Right hindlimb (tissue), 1 donor: ENCODE measurements at places on chromosomes 1 and 21.

DNA sequence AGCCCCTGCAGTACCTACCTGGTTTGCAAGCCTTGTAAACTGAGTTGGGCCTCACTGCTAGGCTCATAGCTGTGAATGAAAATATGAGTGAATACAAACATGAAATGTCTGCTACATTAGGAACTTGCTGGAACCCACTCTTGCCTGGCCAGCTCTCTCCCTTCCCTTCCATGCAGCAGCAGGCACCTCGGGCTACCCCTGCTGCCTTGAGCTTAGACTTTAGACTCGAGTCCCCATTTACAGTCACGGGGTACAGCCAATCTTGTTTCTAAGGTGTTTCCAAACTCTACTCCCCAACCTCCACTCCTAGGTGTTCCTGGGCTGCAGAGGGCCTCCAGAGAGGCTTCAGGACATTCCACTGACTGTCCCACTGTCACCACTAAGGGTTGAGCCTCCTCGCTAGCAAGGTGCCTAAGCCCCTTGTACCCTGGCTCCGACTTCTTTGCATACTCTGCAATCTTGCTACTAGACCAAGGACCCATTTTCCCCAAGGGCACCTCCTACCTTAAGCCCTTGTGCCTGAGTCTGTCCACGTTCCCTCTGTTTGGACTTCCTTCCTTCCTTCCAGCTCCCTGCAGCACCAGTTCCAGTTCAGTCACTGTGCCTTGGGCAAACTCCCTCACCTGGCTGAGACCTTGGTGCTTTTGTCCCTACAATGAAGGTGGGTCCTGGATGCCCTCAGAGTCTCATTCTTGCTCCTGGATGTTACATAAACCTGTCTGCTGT lies 36.9 kb downstream of the CDK18 start:
- DNase-seq = no peak

GRCh38 chr1:41980827-41981653 lies 62.3 kb upstream of the HIVEP3 start:
- no peak for DNase-seq

DNA sequence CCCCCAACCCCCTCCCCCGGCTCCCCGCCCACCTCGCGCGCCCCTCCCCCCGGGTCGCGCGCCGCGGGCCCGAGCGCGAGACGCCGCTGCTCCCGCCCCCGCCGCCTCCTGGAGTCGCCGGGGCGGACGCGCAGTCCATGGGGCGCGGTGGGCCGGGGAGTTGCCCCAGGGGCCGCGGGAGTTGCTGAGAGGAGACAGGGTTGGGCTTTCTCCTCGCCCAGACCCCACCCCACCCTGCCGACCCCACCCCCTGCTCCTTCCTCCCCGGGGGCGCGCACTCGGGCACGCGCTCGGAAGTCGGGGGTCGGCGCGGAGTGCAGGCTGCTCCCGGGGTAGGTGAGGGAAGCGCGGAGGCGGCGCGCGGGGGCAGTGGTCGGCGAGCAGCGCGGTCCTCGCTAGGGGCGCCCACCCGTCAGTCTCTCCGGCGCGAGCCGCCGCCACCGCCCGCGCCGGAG lies at the start of gene LAMC1:
LAMC1 (plus strand) TSS at position 275 of the 455 bp plus-strand sequence. CDS start 297 bp downstream, outside the sequence.
- peak; percentile 93 for DNase-seq

GRCh38 chr1:222266223-222267196 lies 281.4 kb downstream of the HHIPL2 start:
- no peak for DNase-seq

- no peak for DNase-seq
Observed at GRCh38 chr1:113442131-113442530, 51.8 kb downstream of the MAGI3 start.

DNA sequence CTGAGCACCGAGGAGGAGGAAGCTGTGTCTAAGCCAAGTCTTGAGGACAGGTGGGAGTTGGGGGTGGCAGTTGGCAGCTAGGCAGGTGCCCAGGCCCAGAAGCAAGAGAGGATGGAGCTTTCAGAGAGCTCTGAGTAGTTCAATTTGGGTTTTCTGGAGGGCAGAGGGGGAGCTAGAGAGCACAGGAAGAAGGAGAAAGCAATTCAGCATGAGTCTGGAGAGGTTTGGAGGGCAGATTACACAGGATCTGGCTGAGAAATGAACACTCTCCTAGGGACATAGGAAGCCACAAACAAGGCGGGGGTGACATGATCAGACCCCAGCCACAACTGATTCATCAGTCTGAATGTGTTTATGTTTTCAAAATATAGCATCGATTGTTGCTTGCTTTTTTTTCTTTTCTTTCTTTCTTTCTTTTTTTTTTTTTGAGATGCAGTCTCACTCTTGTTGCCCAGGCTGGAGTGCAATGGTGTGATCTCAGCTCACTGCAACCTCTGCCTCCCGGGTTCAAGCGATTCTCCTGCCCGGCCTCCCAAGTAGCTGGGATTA lies 23.8 kb downstream of the PTPRF start:
- no peak for DNase-seq

DNA sequence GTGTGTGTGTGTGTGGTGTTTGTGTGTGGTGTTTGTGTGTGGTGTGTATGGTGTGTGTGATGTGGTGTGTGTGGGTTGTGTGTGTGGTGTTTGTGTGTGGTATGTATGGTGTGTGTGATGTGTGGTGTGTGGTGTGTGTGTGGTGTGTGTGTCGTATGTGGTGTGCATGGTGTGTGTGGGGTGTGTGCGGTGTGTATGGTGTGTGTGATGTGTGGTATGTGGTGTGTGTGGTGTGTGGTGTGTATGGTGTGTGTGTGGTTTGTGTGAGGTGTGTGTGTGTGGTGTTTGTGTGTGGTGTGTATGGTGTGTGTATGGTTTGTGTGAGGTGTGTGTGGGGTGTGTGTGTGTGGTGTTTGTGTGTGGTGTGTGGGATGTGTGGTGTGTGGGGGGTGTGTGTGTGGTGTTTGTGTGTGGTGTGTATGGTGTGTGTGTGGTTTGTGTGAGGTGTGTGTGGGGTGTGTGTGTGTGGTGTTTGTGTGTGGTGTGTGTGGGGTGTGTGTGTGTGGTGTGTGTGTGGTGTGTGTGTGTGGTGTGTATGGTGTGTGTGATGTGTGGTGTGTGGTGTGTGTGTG lies 106.2 kb upstream of the ADAR start:
- no peak for DNase-seq

DNA sequence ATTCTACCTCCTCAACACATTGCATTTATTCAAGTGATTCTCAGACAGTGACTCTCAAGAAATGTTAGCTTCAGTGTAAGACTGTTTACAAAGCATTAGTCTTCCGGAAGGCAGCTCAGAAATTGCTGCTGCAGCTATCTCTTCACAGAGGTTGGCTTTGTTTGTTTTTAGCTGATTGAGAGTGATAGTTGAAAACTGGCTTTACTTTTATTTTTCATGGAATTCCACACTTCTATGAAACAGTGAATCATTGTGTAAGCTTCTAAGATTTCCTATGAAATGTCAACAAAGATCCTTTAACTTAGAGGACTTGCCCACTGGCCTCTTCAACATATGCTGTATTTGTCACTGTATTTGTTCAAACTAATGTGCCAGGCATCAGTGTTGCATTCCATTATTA lies 121.3 kb downstream of the TNNI3K start:
- DNase-seq = no peak

DNA sequence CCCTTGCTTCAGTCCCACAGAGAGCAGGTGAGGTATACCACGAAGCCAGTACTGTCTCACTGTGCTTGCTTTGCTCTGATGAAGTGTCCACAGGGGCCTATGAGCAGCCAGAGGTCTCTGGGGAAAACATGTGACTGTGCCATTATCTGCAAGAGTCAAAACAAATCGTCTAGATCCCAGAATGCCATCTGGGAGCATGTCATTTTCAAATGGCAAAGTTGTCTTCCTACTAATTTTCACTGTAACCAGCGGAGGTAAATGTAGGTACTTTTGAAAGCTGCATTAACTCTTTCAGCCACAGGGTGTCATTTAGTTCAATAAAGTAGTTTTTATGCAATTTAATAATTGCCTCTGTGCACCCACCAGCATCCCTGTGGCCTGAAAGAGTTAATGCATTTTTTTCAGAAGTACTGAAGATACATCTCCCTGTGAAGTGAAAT lies 173.6 kb upstream of the SGIP1 start:
- DNase-seq = no peak

GRCh38 chr21:14526199-14526598 lies 19.9 kb downstream of the SAMSN1 start:
- DNase-seq = no peak

- DNase-seq = no peak
Observed at GRCh38 chr21:44461005-44461404, 5.7 kb downstream of the LRRC3 start.

GRCh38 chr1:203839081-203839480 lies 22.3 kb upstream of the SNRPE start:
- peak; percentile 21 for DNase-seq

DNA sequence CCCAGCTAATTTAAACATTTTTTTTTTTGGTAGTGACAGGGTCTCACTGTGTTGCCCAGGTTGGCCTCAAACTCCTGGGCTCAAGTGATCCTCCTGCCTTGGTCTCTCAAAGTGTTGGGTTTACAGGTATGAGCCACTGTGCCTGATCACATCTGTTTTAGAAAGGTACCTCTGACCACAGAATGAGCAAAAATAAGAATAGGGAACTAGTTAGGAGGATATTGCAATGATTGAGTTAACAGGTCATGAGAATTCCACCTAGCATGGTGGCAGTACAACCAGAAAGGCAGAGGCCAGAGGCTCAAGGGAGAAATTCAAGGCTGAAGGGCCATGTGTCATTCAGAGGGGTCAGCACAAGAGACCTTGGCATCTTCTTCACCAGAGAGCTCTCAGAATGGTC lies 49.6 kb downstream of the ELAPOR1 start:
- DNase-seq = no peak

DNA sequence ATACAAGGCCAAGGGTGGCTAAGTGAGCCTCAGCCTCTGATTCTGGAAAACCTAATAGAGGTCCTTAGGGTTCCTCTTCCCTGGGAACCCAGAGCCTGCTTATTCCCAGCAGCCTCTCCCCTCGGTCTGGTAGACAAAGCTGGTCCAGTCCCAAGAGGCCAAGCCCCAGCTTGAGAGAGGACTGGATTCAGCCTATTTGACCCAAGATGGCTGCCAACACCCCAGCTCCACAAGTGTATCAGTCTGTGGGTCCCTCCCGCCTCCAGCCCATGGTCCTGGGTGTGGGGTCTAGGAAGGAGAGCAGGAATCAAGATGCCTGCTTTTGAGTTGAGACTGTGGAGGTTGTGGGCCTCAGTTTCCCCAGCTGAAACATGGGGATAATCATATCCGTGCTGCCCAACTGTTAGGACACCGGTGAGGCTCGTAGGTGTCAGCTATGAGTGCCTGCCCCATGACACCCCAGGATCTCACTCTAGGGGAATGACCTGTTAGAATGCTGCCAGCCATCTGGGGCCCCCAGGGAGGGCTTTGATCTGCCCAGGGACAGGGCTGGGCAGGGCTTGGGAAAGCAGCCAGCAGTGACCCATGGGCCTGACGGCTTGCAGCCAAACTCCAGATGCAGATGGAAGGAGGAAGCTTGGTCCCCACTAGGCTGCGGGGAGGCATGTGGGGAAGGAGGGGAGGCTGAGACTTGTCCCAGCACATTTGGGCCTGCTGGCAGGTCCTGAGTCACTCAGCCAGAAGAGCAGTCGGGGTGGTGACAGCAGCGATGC lies 45.4 kb downstream of the NUAK2 start:
- DNase-seq = no peak

DNA sequence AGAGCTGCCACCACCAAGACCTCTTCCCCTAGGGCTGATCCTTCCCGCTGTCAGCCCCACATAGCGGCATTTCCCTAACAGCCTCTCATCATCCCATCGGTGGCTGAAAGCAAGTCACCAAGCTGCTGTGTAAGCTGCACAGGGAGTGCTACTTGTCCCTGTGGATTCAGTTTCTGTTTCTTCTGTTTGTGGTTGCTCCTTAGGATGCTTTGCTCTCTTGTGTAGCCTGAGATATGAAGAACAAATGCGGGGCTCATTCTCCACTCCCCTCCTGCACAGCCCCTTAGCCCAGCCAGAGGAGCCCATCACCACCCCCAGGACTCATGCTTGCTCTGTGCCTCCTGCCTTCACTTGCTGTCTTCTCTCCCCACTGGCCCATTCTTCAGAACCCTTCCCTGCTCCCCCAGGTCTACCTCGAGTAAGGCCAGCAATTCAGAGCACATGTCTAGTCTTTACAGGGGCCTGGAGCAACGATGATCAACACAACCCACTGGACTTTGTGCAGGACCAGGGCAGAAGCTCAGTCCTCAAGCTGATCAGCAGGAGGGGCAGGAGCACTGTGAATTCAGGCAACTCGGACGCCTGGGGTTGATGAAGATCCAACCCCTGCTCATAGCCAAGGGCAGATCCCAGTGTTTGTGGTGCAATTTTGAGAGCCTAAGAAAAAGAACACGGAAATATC lies 82.6 kb upstream of the GALNT2 start:
- no peak for DNase-seq

- DNase-seq = no peak
Observed at GRCh38 chr1:206957639-206958038, 11.4 kb upstream of the PIGR start.

DNA sequence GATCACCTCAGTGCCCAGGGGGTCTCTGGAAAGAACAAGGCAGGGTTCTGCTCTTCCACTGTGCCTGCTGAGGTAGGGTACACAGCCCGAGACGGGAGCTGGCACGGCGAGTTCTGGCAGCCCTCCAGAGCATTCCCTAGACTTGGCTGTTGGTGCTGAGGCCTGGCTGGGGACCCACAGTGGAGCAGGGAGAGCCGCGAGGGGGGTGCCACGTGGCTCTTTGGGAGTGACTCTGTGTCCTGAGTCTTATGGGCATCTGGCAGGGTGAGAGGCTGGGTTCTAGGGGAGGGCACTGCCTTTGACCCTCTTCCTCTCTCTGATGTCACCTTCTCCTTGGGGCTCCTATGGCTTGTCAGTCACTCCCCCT lies 336.4 kb downstream of the CAMTA1 start:
- DNase-seq = no peak

- no peak for DNase-seq
Observed at GRCh38 chr1:36934061-36934460, 100.3 kb downstream of the GRIK3 start.

- no peak for DNase-seq
Observed at GRCh38 chr1:248111157-248111556, 16.2 kb downstream of the OR2L13 start.

GRCh38 chr1:52601991-52602855 lies at the start of gene GPX7:
Gene GPX7, plus strand, starts transcription at chr1:52602371. Its CDS starts 39 bp downstream, at chr1:52602410.
- peak; percentile 68 for DNase-seq

GRCh38 chr1:155137154-155137949 lies 1.7 kb downstream of the SLC50A1 start:
- DNase-seq = no peak

DNA sequence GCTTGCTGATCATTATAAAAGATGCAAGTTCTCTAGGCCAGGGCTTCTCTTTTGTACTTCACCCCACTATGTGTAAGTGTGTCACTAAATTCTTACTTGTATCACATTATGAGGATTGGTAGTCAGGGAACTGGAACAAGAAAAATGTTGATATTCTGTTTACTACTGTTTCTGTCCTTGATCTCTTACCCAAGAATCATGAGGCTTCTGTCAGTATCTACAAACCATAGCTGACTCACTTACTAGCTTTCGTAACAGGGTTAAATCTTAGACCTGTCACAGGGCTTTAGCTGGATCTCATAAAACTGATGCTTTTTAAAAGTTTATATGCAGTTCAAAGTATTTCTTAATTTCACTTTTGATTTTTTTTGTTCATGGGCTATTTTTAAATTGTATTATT lies 681.2 kb downstream of the PLPP3 start:
- no peak for DNase-seq
